ENCODE measurements at places on chromosomes 4 and X.

GRCh38 chrX:38816155-38816554 lies 14.9 kb downstream of the MID1IP1 start:
- no peak for DNase-seq

DNA sequence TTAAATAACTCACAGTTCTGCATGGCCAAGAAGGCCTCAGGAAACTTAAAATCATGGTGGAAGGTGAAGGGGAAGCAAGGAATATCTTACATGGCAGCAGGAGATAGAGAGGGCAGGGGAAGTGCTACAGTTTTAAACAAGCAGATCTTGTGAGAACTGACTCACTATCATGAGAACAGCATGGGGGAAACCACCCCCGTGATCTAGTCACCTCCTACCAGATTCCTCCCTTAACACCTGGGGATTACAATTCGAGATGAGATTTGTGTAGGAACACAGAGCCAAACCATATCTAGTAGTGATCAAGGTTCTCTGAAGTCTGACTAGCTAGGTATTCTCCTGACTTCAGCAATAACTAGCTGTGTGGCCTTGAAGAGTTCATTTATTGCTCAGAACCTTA lies 56.0 kb downstream of the BANK1 start:
- no peak for DNase-seq

GRCh38 chr4:138307319-138307718 lies 65.2 kb upstream of the SLC7A11 start:
- no peak for DNase-seq

DNA sequence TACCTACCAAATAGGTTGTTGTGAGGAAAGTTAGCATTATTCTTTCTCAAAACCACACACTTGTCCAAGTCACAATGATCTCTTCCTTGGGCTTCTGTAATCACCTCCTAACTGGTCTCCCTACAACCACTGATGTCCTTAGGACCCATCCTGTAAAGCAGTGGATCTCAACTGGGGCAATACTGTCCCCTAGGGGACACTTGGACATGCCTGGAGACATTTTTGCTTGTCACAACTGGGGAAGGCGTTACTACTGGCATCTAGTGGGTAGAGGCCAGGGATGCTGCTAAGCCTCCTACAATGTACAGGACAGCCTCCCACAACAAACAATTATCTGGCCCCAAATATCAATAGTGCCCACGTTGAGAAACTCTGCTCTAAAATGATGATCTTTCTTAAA lies 118.7 kb upstream of the AP1S2 start:
- peak; percentile 56 for DNase-seq

GRCh38 chr4:107838861-107839565 lies 14.3 kb downstream of the SGMS2 start:
- DNase-seq, result no peak

GRCh38 chr4:31518796-31519250 lies 798.7 kb downstream of the PCDH7 start:
- peak; percentile 62 for DNase-seq

GRCh38 chr4:7546152-7546808 lies 111.5 kb upstream of the PSAPL1 start:
- no peak for DNase-seq

DNA sequence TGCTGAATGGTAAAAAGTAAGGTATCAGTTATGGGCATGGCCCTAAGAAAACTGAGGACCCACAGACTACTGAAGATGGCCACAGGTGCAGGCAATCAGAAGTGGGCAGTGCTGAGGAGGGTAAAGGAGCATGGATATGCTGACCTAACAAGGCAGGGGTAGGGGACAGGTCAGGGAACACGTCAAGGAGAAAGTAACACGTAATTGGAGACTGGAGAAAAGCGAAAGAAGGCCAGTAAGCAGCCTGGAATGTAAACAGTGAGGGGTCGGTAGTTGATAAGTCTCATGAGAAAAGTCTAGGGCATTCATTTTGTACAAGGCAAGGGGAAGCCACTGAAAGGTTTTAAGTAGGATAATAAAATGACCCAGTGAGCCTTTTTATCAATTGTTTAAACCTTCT lies 153.3 kb downstream of the PRDM5 start:
- DNase-seq, result peak; percentile 81

DNA sequence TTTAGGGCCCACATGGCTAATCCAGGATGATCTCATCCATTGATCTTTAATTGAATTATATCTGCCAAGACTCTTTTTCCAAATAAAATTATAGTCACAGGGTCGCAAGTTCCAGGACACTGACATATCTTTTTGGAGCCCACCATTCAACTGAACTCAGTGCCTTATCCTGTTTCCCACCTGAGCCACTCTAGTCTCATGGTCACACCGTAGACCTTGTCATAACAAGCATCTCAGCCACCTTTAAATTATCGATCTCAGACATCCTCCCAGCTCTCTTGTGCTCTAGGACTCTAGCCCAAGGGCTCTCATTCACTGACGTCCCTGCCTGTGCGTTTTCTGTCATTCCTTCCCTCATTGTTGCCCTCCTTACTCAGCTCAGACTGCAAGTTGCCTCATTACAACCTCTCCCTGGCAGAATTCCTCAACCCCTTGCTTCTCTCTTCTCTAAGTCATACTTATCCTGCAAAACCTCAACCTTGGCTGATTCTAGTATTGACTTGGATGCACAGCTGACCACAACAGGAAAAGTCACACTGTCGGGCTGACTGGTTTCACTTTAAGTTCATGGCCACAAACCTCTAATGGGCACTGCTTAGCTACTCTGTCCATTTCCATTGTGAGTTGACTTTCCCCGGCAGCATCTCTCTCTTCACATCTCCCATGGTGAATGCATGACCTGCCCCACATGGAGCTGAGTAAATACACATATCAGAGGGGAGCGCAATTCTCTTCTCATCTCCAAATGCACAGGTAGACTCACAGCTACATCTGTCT lies 91.0 kb upstream of the TRIM2 start:
- DNase-seq, result peak; percentile 15

DNA sequence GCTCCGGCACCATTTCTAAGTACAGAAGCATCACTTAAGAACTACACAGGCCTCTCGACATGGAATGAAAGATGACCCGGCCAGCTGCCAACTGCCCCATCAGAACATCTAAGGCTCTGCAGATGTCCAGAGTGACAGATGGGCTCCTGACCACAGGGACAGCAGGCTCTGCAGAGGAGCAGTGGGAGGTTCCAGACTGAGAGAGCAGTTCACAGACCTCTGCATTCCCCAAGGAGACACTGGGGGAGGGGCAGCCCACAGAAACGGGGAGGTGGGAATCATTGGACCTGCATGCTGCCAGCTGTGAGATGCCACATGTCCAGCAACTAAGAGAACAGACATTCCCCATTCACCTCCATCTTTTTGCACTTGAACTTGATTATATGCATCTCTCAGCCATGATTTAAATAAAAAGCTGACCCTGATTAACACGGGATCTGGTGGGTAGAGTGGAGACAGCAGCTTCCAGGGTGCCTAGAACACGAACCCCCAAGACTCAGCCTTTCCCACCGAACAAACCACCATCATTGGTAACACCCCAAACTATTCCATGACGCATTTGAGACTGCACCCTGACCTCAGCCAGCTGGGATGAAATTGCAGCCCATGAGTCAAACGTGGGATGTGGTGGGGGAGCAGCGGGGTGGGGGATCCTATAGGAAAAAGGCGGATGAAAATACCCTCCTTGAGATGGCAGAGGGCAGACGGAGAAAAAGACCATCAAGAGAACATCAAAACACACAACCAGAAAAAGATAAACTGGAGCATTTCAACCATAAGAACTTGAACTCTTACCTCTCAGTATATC lies 47.2 kb downstream of the AFAP1 start:
- peak; percentile 90 for DNase-seq

DNA sequence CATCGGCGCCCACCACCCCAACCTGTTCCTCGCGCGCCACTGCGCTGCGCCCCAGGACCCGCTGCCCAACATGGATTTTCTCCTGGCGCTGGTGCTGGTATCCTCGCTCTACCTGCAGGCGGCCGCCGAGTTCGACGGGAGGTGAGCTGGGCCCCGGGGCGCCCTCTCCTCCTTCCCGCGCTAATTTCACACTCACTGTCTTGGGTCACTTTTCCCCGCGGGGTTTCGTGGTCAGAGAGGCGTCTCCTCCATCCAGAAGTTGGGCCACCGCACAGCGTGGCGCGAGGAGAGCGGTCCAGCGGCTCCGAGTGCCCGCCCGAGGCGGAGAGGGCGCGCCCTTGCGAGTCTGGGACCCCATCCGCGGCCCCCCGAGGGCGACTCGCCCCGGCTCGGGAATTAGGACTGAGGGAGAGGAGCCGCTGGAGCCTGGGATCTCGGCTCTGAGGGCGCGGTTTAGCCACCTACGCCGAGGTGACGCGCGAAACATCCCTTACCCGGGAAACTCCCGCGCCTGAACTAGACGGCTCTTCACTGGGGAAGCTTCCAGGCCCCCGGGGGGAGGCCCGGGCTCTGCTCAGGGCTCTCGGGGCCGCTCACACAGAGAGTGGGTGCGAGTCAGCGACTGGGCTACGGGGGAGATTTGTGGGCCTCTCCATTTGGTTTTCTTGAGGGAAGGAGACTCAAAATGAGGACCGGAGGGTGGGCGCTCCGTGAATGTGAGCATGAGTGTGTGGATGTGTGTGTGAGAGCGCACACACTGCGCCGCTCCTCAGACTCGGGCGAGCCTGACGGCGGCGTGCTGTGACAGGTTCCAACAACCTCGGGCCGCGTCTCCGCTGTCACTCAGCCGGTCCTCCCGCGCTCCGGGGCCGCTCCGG lies 551 bp downstream of the NPNT start:
- DNase-seq, result peak; percentile 2

DNA sequence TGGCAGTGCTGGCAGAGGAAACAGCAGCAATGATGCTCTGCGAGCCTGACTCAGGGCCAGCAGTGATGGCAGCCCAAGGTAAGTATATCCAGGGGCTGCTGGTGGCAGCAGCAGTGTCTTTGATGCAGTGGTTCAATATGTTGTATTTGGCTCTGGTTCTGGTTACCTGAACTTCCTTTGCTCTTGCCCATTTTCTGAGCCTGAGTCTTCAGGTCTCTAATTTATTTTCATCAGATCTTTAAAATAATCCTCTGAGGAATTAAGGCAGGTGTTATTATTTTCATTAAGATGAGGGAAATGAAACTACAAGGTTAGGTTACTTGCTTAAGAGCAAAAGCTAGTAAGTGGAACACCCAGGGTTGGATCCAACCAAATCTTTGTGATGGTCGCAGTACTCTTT lies 102.8 kb upstream of the BMP2K start:
- no peak for DNase-seq

- DNase-seq, result no peak
Measured at GRCh38 chr4:76527666-76528065, 92.6 kb downstream of the SHROOM3 start.

GRCh38 chr4:89142691-89143669 lies 31.6 kb downstream of the TIGD2 start:
- no peak for DNase-seq

- no peak for DNase-seq
Measured at GRCh38 chr4:6520051-6520636, 47.7 kb upstream of the PPP2R2C start.

DNA sequence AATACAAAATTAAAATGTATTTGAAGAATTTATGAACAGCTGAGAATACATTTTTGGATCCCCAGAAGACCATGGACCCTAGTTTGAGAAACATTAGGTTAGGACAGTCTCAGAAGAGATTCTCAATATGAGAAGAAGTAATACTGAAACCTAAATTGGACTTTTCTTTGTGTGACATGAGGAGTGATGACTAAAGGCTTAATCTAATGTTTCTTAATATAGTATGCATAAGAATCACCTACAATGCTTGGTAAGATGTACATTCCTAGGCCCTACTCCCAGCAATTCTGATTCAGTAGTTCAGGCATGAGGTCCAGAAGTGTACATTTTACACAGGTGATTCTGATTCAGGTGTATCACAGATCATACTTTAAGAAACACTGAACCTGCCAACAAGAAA lies 31.6 kb upstream of the HUWE1 start:
- DNase-seq, result no peak

GRCh38 chr4:183256756-183257385 lies 63.2 kb downstream of the CLDN22 start:
- DNase-seq, result peak; percentile 60

Data from ELR (cell line).